ENCODE measurements at places on chromosomes 6 and 20. TPM values are rescaled to one million over a fixed set of nuclear protein-coding genes. Genes with fewer than 3 reads are reported as not detected.
A peak's percentile ranks its signal among the peaks of the same experiment; 100 is the strongest.

DNA sequence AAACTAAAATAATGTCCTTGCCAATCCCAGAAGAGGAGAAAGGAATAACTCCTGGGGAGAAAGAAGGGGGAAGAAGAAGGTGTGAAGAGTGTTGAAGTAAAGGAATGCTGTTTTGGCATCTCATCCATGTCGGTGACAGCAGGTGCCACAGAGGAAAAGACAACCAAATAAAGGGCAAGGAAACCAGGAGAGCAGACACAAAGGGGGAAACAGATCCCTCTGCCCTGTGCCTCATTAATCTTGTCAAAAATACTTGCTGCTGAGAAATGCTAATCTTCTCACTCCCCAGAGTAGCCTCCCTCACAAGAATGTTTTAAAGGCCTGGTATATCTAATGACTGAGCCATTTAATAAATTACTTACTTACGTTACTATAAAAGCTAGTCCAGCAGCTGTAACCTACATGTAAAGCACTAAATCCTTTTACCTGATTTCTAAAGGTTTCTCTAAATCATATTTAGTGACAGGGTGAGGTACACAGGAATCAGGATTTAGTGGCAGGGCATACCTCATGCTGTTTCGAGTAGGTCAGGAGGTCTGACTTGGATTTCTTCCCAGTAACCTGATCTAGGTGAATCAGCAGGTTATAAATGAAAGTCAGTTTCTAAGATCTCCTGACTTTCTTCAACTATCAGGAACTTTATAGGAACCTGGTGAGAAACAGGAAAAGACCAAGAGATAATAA is 377.1 kb downstream of the CENPW start:
- no peaks in the 10 kb centered on the region for H3K4me1 ChIP-seq
- no peaks in the 10 kb centered on the region for H3K27me3 ChIP-seq
- no peak overlapping the region for H3K27ac ChIP-seq
- no peak overlapping the region for H3K4me3 ChIP-seq
- no peaks in the 10 kb centered on the region for H3K36me3 ChIP-seq
- no peak for DNase-seq

DNA sequence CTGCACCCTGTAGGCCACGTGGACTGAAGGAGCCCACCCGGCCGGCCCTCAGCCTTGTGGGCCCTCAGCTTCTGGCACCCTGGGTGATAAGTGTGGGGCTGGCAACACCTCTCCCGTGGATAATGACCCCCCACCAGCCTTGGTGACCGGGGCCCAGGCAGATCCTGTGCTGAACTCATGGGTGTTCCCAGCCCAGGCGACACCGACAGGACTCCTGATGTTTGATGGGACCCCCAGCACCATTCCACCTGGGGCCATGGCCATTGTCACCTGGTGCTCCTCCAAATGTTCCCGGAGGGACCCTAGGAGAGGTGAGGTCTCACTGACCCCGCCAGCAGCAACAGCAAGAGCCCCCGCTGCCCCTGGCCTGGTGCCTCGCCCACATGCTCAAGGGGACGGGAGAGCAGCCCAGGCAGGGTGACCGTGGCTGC is 19.4 kb upstream of the FRMD1 start:
- DNase-seq: peak; percentile 28
- no peak overlapping the region for H3K27ac ChIP-seq
- H3K27me3 ChIP-seq: peaks cover 49% of the 10 kb centered on the region

The TMEM217 gene
- 1.1 TPM for total RNA-seq

The TSPO2 gene
- not detected for total RNA-seq
